Progenitor cell of endocrine pancreas (in vitro differentiated cells): ENCODE measurements at places on chromosomes 4 and X. TPM values are rescaled to one million over a fixed set of nuclear protein-coding genes. Genes with fewer than 3 reads are reported as not detected.

DNA sequence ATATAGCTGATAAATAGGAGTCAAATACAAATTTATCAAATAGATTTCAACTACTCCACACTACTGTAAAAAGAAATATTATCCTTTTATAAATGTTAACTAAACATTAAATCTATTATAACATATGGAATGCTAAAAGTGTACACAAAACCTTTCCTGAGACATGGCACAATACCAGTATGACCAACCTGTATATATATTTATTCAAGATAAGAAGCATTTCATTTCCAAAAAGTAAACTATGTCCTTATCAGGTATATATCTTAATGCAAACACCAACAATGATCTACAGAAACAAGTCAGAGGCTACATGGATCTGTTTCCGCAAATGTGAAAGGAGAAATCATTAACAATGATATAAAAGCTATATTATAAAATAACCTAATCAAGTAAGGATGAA, 37.8 kb downstream of the WNK3 start:
- no peak for DNase-seq

PUDP gene
- 53.6 and 59.9 TPM in 2 replicates for total RNA-seq

- DNase-seq: no peak
Observed at GRCh38 chr4:148445860-148446330, 3.7 kb upstream of the NR3C2 start.

GRCh38 chrX:71107762-71108360, 1.3 kb upstream of the CXorf65 start:
- DNase-seq: no peak

PRIMPOL gene
- total RNA-seq: 17.4 and 19.0 TPM in 2 replicates

- no peak for DNase-seq
Observed at GRCh38 chr4:185886832-185887524, 75.0 kb upstream of the SORBS2 start.

- no peak for DNase-seq
Observed at GRCh38 chrX:20973038-20973437, 401.2 kb upstream of the CNKSR2 start.

DBET gene
- not detected in 2 replicates for total RNA-seq

DNA sequence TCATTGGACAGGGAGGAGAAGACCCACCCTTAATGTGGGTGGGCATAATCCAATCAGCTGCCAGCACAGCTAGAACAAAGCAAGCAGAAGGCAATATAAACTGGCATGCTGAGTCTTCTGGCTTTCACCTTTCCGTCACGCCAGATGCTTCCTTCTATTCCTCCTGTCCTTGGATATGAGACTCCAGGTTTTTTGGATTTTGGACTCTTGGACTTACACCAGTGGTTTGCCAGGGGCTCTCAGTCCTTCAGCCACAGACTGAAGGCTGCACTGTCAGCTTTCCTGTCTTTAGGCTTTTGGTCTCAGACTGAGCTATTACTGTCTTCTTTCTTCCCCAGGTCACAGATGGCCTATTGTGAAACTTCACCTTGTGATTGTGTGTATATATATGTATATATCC, 32.2 kb upstream of the UGT2B4 start:
- no peak for DNase-seq

DNA sequence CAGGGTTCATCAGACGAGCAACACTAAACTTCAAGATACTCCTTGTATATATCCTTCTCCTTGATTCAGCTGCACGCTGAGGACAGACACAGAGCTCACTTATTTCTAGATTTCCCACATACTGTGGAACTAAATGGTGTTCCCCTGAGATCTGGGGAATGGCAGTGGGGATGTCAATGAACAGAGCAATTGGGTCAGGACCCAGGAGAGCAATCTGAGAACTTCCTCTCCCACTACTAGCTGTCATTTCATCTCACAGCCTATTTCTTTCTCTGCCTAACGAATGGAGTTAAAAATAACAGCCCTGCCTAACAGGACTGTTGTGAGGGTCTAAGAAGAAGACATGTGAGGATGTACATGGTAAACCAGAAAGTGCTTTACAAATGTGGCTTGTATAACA, 10.7 kb downstream of the NAAA start:
- no peak for DNase-seq

GRCh38 chr4:56048383-56048701, 99.6 kb downstream of the CEP135 start:
- no peak for DNase-seq

GRCh38 chr4:154417373-154417673, 74.3 kb downstream of the DCHS2 start:
- no peak for DNase-seq
